ENCODE measurements at places on chromosomes 3 and 15.

DNA sequence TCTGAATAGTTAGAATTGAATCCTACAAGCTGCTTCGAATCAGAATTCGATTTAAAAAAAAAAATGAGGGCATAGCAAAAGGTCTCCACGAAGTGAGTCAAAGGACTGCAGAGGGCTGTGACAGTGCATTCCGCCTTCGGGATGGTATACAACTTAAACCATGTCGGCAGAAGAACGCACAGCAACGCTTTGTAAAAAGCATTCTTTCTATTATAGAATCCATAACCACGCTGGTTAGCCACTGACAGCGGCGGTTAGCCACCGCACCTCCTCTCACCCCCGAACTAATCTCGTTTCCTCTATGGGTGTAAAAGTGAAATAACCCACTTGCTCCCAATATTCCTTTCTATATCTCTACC lies 664 bp upstream of the PIK3CA start:
- no peak for DNase-seq

DNA sequence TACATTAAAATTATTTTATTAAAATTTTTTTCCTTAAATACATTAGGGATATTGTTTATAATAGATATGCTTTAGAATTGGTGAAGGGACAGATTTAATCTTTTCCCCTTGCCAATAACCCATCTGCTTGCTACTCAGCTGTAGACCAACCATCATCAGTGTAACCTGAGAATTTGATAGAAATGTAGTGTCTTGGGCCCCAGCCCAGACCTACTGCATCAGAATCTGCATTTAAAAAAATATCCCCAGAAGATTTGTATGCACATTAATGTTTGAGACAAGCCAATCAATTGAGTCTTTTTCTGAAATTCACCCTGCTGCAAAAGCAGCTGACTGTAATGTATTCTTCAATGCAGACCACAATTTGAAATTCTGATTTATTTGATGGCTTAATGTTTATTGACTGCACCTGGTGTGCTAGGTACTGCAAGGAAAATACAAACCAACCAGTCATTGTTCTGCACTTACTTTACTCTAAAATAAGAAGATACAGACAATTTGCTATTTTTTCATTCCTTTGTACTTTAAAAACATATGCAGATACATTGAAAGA lies 190.7 kb upstream of the SGO1 start:
- DNase-seq: no peak

DNA sequence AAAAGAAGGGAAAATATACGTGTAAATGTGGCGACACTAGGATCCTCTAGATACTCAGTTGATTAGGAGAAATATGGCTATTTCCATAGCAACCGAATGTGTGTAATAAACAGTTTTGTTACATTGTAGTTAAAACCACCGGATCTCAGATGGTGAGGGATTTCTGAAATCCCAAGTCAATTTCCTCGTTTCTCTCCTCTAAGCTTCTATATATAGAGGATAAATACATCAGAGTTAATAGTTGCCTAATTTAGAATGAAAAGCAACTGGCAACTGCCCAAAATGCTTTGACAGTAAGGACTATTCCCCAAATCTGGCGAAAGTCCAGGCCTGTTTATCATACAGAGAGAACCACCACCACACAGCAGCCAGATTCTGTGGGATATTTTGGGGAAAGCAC lies 112.6 kb downstream of the GABRB3 start:
- DNase-seq: no peak

DNA sequence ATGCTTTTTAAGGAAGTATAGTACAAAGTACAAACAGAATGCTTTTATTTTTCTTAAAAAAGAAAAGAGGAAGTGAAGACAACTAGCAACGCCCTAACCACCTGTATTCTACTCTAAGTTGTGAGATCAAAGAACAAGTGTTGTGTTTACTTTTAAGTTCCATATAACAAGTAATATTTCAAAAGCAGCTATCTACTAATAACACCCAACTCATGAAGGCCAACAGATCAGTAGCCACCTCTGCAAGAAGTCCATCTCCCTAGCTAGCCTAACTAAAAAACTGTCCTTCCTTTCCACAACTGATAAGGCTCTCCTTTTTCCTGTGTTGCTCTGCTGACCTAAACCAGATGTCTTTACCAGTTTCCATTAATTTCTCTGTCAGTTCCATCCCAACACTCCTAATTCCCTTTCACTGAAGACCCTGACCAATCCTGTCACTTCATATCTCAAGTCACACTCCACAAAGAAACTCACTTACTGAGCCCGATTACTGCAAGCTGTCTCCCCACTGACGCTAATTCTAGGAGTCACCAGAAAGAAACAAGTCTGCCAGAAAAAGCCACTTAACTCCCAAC lies 26.9 kb downstream of the PHC3 start:
- no peak for DNase-seq

GRCh38 chr3:6321999-6322398 lies 538.9 kb upstream of the GRM7 start:
- no peak for DNase-seq
